Esophagus squamous epithelium (tissue), 5 donors: ENCODE measurements at places on chromosomes 13 and 19.
A peak's percentile ranks its signal among the peaks of the same experiment; 100 is the strongest.

DNA sequence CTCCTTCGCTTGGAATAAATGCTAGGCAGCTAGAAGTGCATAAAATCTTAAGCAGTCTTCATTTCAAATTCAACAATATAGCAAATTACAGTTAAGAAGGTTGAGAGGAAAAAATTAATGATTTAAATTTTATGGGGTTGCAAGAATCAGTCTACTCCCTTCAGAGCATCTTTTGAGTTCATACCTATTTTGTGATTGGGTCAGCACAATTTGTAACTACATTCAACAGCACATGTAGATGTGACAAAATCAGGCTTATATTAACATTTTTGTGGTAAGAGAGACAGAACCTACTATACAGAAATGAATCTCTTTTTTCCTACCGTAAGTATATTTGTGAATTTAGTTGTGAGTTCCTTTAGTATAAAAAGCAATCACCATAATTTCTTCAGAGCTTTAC is 520.6 kb upstream of the HTR2A start:
- DNase-seq, result no peak

DNA sequence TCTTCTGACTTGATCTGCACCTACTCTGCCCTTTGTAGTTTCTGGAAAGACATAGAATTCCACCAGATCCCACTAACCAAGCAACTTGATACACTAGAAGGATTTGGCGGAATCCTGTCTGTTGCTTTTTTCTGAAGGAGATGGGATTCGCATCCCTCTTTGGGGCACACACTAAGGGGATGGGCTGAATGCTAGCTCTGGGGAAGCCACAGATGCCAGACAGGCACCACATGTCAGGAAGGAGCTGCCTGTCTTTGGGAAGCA is 52.1 kb downstream of the SERP2 start:
- no peak for DNase-seq

GRCh38 chr13:88526186-88526852 is 855.1 kb downstream of the SLITRK5 start:
- DNase-seq, result no peak

DNA sequence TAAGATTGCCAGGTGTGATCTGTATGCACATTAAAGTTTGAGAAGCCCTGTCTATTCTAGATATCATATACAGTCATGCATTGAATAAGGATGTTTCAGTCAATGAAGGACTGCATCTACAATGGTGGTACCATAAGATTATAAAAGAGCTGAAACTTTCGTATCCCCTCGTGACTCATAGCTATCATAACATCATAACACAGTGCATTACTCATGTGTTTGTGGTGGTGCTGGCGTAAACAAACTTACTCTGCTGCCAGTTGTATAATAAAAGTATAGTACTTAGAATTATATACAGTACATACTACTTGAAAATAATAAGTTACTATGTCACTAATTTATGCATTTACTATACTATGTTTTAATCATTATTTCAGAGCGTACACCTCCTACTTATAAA is 489.3 kb downstream of the GPC6 start:
- DNase-seq, result no peak

GRCh38 chr13:60312851-60313505 is 84.0 kb upstream of the TDRD3 start:
- no peak for DNase-seq

DNA sequence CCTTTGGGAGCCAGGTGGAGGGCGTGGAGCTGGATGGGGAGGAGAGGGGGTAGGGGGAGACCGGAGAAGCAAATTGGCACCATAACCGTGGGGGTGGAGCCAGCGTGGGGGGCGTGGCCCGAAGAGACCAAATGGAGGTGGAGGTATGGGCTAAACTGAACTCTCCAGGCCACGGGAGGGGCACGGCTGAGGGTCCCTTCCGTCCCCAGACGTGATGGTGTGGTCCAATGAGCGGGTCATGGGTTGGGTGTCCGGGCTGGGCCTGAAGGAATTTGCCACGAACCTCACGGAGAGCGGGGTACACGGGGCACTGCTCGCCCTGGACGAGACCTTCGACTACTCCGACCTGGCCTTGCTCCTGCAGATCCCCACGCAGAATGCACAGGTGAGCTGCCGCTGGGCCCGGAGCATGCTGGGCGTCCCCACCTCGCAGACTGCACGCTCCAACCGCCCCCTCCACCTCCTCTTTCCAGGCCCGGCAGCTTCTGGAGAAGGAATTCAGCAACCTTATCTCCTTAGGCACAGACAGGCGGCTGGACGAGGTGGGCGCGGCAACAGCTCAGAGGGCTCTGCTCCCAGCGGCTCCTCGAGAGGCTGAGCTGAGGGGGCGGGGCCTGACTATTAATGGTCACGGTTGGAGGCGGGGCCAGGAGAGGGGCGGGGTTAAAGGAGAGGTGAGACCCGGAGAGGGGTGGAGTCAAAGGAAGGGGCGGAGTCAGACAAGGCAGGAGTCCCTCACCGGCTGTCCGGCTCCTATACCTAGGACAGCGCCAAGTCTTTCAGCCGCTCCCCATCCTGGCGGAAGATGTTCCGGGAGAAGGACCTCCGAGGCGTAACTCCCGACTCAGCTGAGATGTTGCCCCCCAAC is 6.2 kb downstream of the HRC start:
- no peak for DNase-seq

- DNase-seq, result no peak
Observed at GRCh38 chr19:29121684-29122083, 91.3 kb downstream of the UQCRFS1 start.

DNA sequence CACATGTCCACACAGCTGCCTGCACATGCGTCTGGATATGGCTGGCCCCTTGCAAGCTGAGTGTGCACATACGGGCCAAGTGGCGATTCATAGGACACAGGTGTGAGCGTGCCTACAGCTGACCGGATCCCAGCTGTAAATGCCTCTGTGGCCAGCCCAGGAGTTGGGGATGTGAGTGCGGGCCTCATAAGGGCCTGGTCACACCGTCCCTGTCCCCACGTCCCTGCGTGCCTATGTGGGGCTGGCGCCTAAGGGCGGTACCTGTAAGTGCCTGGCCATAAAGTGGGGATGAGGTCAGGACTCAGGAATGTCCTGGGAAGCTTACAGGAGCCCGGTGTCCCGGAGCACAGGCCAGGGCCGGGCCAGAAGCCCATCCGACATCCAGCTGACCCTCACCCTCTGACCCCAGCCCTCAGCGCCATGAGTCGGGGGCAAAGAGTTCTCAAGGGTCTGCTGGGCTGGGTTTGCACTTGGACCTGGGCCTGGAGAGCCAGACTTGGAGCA is 1.3 kb upstream of the ARHGAP45 start:
- DNase-seq, result no peak

- DNase-seq, result no peak
Observed at GRCh38 chr19:4338441-4339355, at the start of gene STAP2. STAP2 (minus strand) TSS chr19:4338827; CDS start chr19:4338753, 74 bp downstream.

- DNase-seq, result no peak
Observed at GRCh38 chr19:46021531-46022041, 1.3 kb downstream of the PGLYRP1 start.

DNA sequence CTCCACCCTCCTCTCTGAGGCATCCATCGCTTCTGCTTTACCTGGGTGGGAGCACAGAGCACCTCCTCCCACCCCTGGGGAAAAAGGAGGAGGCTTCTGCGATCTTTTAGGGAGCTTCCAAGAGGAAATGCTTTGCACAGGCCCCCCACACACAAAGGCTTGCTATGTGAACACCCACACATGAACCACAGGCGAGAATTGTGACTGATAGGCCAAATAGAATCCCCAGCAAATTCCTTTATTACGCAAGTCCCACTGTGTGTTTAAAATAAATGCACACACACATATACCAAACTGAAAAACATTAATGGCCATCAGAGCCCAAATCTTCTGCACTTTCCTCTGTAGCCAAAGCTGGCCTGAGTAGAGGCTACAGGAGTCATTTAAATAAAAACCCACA is 50.6 kb downstream of the HSPH1 start:
- no peak for DNase-seq

DNA sequence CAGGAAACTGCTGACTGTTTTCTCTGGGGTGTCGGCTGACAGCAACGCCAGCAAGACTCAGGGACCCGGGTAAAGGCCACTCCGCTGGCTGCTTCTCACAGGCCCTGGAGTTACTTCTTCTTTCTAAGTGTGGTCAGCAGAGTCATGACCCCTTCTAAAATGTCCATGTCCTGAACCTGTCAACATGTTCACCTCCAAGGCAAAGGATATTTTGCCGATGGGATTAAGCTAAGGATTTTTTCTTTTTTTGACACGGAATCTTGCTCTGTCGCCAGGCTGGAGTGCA is 7.9 kb downstream of the PEX11G start:
- DNase-seq, result no peak

DNA sequence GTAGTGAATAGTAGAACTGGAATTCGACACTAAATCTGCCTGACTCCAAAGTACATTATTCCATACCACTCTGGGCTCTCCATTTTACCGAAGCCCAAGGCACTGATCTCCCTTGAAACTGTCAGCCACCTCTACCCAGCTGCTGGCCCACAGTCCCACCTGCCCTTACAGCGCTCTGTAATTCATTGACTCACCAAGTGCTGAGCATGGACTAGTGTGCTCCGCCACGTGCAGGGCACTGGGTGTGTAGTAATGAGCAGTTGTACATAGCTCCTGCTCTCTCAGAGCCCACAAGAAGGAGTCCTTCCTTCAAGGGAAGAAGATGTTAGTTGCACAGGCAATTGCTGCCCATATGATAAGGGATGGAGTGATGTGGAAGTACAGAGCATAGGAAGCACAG is 76.6 kb upstream of the SIAH3 start:
- DNase-seq, result no peak

- no peak for DNase-seq
Observed at GRCh38 chr19:246551-246950, 44.7 kb downstream of the PLPP2 start.

GRCh38 chr19:12064590-12065538 is at the start of gene ZNF844:
ZNF844 (plus strand) TSS chr19:12064731; CDS start chr19:12064874, 143 bp downstream.
- DNase-seq, result peak; percentile 61

DNA sequence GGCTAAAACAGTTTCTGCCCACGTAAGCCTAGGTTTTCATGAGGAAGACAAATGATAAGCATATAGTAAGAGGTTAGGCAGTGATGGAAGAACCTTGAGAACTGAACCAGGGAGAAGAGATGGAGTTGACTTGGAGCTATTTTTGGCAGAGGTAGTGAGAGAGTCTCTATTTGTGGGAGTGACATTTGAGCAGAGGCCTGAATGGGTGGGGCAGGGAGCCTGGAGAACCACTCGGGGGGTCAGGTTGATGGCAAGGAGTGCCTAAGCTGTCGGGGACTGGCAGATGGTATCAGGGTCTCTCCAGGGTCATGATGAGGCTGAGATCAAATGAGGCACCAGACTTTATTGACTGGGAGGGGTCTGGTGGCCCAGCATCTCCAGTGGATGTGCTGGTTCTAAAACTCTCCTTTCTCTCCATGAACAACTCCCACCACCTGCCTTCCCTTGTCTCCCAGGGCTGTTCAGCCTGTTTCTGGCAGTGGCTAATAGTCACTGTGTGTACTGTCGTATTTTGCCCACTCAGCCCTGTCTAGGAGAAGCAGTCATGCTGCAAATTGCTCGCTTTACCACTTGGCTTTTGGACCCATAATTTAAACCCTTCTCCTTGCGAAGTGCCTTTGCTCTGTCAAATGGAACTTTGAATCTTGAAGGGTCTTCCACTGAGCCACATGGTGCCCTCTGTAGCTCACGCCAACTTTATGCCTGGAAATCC is 3.6 kb downstream of the MAU2 start:
- DNase-seq, result no peak

DNA sequence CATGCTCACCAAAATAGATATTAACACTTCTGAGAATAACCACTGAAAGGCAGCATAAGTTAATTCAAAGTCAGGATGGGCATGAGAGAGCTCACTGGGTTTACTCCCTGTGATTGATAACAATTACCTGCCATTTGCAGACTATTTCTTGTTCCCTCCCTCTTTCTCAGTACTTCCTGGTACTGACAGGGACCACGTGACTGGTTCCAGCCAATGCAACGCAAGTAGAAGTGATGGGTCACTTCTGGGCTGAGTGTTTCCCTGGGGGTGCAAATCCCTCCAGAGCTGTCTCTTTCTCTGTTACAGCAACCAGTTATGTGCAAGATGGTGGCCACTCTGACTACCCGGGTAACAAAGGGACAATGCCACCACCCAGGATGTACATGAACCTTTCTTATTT is 118.8 kb downstream of the EFNB2 start:
- no peak for DNase-seq
